ENCODE measurements at places on chromosomes 6 and 20. TPM values are rescaled to one million over a fixed set of nuclear protein-coding genes. Genes with fewer than 3 reads are reported as not detected.

GRCh38 chr6:98929498-98930060 lies 18.2 kb downstream of the FBXL4 start:
- no peak for DNase-seq

Gene GJA1
- 64.1 TPM for polyA plus RNA-seq

Gene CD93
- 35.7 TPM for polyA plus RNA-seq

GRCh38 chr20:51801823-51802123 lies 548 bp downstream of the SALL4 start:
- DNase-seq = no peak

Gene PABPC1L
- 72.1 TPM for polyA plus RNA-seq

DNA sequence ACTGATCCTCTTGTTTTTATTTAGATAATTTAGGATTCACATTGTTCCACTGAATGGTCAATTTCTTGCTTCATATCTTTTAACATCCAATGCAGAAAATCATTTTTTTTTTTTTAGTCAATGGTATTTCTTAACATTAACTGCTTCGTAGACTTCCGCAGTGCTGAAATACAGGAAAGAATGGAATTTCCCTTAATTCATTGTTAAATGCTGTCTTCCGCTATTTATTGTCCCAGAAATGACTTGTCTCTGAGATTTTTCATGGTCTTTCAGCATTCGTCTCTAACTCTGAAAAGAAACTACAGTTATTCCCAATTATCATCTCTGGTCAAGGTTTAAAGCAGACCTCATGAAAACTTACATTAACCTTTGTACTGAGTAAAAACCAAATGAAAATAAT lies 1029.1 kb upstream of the MANEA start:
- no peak for DNase-seq

DNA sequence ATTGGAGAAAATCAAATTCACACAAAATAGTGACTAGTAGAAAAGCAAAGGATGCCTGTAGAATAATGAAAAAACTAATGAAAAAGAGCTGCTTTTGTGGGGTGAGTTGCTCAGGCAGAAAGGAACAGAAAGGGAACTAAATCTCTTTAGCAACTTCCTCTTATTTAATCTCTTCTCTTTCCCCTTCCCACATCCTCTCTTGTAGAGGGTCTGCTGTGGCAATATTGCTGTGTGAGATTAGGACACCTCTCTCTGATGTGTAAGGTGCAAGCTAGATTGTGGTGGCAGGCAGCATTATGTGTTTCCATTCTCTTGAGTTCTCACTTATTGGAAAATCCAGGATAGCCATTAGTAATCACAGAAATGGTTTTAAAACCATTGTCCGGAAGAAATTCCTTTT lies 49.7 kb downstream of the SYNE1 start:
- DNase-seq = no peak

GRCh38 chr20:3714092-3714491 lies 1.7 kb upstream of the SIGLEC1 start:
- DNase-seq = no peak

Gene GPX5
- polyA plus RNA-seq = not detected

GRCh38 chr20:4546786-4547185 lies 174.9 kb upstream of the PRND start:
- no peak for DNase-seq

DNA sequence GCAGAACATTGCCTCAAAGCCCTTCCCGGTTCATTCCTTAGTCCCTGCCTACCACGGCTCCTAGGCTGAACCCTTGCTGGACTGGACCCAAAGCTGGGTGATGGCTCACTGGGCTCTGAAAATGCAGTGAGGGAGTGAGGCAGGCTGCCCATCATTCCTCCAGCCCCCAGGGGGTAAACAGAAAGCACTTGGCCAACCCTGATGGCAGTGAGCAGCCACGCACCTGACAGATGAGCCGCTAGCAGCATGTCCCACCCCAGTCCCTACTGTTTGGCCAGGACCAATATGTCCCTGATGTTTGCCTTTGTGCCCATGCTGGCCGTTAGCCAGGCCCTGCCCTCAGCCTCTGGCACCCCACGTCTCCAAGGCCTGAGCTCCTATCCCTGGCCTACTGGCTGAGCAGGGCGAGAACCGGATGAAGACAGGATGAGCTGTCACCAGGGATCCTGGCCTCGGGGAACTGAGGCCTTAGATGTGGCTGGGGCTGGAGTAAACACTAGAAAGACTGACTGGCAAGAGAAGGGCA lies 19.4 kb upstream of the BAK1 start:
- no peak for DNase-seq

GRCh38 chr20:31596831-31597480 lies 8.1 kb upstream of the ID1 start:
- DNase-seq = no peak

All from left renal cortex interstitium (tissue), 4 donors.